ENCODE measurements at places on chromosomes 5 and 9.

DNA sequence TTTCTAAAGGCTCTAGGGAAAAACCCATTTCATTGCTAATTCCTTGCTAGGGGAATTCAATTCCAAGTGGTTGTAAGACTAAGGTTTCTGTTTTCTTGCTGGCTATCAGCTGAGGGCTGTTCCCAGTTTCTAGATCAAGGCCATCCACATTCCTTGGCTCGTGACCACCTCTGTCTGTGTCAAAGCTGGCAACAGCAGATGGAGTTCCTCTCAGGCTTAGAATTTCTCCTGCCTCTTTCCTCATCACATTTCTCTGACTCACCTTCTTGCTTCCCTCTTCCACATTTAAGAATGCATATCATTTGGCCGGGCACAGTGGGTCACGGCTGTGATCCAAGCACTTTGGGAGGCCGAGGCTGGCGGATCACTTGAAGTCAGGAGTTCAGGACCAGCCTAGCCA lies 19.0 kb downstream of the DAB2IP start:
- DNase-seq: no peak

DNA sequence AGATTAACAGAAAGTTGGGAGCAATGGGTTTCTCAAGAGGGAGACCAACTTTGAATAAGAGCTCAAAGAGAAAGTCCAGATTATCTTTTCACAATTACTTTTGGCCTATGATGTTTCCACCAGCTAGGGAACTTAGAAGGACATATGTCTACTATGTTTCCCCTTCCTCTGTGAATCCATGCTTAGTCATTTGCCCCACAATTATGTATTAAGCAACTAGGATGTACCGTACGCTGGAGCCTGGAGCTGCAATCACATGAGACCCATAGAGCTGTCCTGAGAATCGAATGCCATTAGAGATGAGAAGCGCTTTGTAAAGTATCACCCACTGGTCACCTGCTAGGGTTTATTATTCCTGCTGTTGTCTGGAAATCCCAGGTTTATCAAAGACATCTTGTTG lies 78.8 kb downstream of the PDE6A start:
- no peak for DNase-seq

DNA sequence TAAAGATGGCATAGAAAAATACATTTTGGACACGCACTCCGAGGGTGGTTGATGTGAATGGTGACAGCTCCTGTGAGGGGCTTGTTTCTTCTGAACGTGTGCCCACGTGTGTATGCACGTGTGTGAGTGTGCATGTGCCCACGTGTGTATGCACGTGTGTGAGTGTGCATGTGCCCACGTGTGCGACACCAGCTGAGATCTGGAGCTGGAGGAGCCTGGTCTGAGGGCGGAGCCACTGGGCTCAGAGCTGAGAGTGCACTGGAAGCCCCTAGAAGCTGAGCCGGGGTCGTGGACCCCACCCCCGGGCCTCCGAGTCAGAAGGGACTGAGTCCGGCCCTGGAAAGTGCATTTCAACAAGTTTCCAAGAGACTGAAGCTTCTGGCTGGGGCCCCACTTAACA lies 282.5 kb upstream of the IRX4 start:
- no peak for DNase-seq

DNA sequence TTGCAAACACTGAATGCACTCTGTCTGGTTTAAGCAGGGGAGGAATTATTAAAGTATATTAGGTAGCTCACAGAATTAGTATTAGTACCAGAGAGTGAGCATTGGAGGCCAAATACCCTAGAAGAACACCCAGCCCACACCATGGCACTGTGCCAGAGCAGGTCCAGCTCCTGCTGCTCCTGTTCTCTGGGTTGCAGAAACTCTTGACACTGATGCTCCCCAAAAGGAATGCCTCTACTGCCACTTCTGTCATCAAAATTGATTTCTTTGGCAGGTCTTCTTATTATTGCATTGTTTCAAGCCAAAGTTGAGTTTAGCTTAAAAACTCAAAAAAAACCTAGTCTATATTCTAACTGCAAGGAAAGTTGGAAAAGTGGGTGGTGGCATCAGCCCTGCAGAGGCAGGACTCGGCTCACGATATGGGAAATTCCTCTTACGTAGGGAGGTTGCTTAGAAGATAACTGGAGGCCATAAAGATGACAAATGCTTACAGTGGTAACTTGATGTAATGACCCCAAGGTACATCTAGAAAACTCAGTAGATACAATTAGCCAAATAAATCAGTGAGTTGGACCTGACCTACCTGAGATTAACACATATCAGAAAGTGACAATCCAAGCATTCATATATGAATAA lies 123.4 kb downstream of the CD180 start:
- DNase-seq: no peak

DNA sequence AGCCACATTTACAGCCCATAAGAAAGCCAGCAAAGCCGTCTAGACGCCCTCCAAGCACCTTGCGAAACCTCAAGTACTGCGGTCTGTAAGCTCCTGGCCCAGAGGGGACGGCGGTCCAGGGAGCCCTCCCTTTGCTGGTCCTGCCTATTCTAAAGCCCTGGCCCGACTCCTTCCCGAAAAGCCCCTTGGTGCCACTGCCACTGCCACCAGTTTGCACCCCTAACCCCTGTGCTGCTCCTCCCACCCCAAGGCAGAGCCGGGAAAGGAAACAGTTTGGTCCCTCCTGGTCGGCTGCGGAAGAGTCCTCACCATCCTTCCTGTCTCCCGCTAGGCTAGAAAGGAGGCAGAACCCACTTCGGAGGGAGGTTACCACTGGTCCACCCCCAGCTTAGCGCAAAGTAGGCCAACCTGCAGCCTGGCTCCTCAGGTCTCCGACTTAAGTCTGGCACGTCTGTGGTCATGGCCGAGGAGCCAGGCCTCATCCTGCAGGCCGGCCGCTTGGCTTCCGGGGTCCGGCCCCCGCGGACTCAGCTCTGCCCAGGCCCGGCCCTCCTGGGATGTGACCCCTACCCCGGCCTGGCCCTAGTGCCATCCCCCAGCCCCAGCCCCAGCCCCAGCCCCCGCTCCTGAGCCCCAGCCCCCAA lies 916 bp downstream of the TOR1A start:
- no peak for DNase-seq

GRCh38 chr5:142280066-142281007 lies 44.5 kb downstream of the SPRY4 start:
- no peak for DNase-seq

- DNase-seq: no peak
Observed at GRCh38 chr5:41517909-41518308, 7.5 kb upstream of the PLCXD3 start.

DNA sequence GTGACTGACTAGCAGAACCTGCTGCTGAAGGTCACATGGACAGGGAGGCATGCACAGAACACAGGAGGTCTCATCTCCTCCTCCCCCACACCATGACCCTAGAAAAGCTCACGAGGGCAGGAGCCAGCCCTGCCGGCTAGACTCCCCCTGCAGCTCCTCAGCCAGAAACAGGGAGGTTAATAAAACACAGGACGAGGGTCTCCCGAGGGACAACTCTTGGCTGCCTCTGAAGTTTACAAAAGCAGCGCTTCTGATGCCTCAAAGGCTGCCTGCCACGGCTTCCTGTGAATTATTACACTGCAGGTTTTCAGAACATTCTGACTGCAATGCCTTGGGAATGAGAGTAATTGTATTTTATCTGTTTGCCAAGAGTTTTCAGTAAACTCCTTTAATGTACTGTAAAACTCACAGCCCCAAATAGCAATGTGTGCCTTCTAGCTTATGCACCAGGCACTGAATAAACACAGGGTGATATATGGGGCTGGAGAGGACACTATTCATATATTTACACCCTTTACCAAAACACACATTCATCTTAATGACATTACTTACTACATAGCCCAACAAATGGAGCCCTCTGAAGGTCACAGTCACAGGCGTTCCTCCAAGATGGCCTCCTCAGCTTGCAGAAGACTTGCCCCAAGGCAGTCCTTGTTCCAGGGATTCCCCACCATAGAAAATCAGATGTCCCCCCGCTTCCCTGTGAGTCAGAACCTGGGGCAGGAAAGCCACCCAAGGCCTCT lies 83.7 kb downstream of the C5orf15 start:
- no peak for DNase-seq

DNA sequence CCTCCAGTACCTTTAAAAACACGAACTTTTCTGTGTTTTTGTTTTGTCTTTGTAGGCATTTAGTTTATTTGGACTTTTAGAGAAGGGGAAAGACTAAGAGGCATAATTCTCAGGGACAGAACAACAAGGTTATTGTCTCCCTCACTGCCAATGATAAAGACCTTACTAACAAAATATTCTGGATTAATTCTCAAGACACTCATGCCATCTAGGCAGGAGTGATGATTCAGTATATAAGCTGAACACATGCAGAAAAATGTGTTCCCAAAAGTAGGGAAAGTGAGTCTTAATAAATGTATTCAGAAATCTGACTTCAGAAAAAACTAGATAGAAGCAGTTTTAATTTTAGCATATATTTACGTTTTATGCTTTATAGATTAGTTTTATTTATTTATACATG lies 17.4 kb upstream of the ASPN start:
- no peak for DNase-seq
